A549 treated with GW870086 at 1 μM for 4 hours (cell line): ENCODE measurements at places on chromosomes 5 and 9. TPM values are rescaled to one million over a fixed set of nuclear protein-coding genes. Genes with fewer than 3 reads are reported as not detected.

The LRRC70 gene
- 0.07 to 0.32 TPM (median 0.16 TPM) in 5 replicates for total RNA-seq

The FLT4 gene
- 3.0 to 5.3 TPM (median 3.6 TPM) in 5 replicates for total RNA-seq

The NMRK1 gene
- total RNA-seq = 4.6 to 6.5 TPM (median 5.9 TPM) in 5 replicates

The CDKN2B-AS1 gene
- not detected in 5 replicates for total RNA-seq

The CCDC192 gene
- total RNA-seq = not detected in 5 replicates

The CHSY3 gene
- total RNA-seq = 0.10 to 0.16 TPM (median 0.13 TPM) in 4 of 5 replicates, not detected in the other

The NR2F1-AS1 gene
- 3.2 to 5.2 TPM (median 4.3 TPM) in 5 replicates for total RNA-seq

The NTNG2 gene
- 0.93 to 2.6 TPM (median 1.5 TPM) in 5 replicates for total RNA-seq

The IL9 gene
- not detected in 5 replicates for total RNA-seq

The SLC34A3 gene
- 0.06 to 0.17 TPM (median 0.11 TPM) in 5 replicates for total RNA-seq

The GFM2 gene
- 18.1 to 25.7 TPM (median 23.4 TPM) in 5 replicates for total RNA-seq

The EMB gene
- 4.7 to 7.1 TPM (median 5.7 TPM) in 5 replicates for total RNA-seq

The CFAP157 gene
- total RNA-seq = not detected in 5 replicates

The DMRT2 gene
- total RNA-seq = 0.08 to 0.13 TPM in 2 of 5 replicates, not detected in the others

The COL23A1 gene
- total RNA-seq = not detected in 5 replicates

The OR13C5 gene
- total RNA-seq = not detected in 5 replicates

The CDC20B gene
- total RNA-seq = 0.09 to 0.21 TPM (median 0.10 TPM) in 4 of 5 replicates, not detected in the other

The MRPS30 gene
- total RNA-seq = 31.8 to 41.5 TPM (median 36.8 TPM) in 5 replicates

The TUBB4B gene
- total RNA-seq = 612 to 791 TPM (median 723 TPM) in 5 replicates
